Left hindlimb (tissue), 1 donor: ENCODE measurements at places on chromosomes 13 and 19.

DNA sequence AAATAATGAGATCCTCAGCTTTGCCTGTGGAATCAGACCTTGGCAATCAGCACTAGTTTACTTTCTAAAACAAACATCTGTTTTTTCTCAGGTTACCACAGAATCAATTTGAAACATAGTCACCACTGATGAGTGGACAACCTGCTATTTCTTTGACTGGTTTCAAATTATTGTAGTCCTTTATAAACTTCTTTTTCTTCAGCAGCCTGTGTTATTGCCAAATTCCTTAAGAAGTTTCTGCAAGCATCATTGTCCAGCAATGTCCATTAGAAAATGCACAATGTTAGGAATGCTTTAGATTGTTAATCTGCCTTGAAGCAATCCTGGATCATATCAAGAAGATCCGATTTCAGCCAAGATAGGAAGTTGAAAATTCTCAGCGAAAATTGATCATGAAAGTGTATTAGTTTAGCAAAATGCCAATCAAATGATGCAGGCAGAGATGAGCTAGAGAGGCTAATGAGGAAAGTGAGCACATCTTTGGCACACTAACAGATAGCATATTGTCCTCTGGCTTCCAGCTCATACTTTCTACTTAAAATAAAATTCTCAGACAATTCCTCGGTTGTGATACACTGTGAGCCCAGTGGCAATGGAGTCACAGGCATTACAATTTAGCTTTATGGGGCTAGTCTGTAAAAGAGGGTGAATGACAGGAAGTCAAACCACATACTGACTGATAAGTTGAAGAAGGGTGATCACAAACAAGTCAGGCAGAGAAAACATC is 270.6 kb downstream of the SLITRK6 start:
- DNase-seq = no peak

DNA sequence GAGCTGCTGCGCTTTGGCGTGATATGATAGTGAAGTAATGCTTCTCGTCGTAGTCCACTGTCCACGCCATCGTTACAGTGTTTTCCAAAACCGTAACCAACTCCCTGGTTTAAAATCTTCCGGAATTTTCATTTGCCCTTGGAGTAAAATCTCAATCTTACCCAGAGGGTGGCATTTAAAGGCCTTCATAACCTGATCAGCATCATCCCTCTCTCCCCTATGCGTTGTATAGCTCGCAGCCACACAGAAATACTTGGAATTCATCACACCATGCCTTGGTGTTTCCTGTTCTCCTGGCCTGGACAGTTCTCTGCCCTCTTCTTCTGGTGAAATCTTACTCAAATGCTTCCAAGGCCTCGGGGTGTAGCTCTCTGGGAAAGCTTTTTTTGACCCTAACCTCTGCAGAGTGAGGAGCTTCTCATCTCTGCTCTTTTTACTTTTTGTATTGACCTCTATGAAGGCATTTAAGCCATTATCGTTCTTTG is 839 bp downstream of the MPHOSPH8 start:
- no peak for DNase-seq

DNA sequence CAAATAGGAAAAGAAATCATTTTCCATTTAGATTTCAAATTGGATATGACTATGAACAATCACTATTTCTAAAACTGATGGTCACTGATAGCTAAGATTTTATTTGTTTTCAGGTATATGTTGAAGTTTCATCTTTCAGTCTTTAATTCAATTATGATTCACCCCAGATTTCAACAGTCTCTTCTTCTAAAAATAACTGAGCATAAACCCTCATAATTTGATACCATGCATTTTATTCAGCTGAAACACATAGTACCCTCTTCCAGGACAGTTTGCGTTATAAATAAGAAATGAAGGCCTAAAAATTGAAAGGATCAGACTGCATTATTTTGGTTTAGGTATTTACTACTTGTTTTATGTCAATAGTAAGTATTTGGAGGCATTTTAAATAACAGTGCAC is 428.5 kb upstream of the NBEA start:
- DNase-seq = no peak

GRCh38 chr13:114315074-114315785 is 927 bp downstream of the CHAMP1 start:
- no peak for DNase-seq

GRCh38 chr19:41376998-41377365 is 649 bp downstream of the TMEM91 start:
- DNase-seq = no peak

- DNase-seq = no peak
These were observed 96.3 kb upstream of the FNDC3A start for GRCh38 chr13:48879432-48879831.

- no peak for DNase-seq
These were observed 67.8 kb downstream of the SUCLA2 start for GRCh38 chr13:47932950-47933923.

- DNase-seq = no peak
These were observed 12.0 kb downstream of the PIAS4 start for GRCh38 chr19:4019578-4019977.

DNA sequence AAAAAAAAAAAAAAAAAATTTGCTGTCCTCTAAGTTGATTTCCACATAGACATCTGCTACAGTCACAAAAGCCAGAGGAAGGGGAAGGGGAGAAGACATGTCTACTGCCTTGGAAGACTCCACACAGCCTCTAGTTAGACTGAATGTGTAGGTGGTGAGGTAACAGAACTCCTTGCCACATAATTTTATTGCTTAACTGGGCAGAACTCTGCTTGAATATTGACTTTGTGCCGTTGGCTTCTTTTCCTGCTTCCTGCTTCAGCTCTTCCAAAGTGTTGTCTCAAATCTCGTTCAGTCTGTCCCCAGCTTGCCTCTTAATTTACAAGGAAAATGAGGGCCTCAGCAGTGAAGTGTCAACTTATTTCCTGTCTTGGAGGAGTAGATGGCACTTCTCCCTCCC is 37.1 kb downstream of the ESD start:
- no peak for DNase-seq

DNA sequence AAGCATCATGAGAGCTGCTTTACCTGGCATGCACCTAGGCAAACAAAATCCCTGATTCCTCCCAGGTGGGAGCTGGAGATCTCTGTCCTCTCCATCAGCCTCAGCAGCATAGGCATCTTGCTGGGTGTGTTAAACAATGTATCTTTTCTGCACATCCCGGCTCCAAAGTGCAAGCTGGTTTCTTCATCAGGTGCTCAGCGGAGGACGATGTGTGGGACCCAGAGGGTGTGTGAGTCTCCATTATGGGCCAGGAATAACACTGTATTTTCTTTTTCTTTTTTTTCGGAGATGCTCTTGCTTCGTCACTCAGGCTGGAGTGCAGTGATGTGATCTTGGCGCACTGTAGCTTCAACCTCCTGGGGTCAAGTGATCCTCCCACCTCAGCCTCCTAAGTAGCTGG is 9.9 kb downstream of the CNFN start:
- DNase-seq = no peak

DNA sequence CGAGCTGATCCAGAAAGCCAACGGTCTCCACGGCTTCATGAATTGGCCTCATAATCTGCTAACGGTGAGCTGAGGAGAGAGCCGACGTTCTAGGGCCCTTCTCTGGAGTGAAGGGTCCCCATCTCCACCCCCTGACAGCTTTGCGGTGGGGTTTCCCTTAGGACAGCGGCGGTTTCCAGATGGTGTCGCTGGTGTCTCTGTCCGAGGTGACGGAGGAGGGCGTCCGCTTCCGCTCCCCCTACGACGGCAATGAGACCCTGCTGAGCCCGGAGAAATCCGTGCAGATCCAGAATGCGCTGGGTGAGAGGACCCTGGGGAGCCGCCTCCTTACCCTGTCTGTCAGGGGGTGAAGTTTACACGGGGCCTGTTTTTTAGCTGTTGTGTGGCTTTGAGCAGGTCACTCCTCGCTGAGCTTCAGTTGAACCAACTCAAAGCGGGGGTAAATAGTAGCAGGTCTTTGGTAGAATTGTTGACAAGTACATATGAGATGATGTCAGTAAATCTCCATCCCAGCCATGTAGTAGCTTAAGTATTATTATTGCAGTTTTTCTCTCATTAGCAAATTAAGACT is 801 bp downstream of the QTRT1 start:
- DNase-seq = no peak
